ENCODE measurements at places on chromosomes 2 and 18.

- DNase-seq: peak; percentile 2
These were observed 34.2 kb downstream of the CERS6 start for GRCh38 chr2:168490015-168490874.

GRCh38 chr2:25082002-25082622 is 40.2 kb downstream of the EFR3B start:
- no peak for DNase-seq

GRCh38 chr2:176503776-176504175 is 234.5 kb downstream of the MTX2 start:
- DNase-seq: no peak

GRCh38 chr18:49666045-49666775 is 104.4 kb downstream of the LIPG start:
- DNase-seq: no peak

DNA sequence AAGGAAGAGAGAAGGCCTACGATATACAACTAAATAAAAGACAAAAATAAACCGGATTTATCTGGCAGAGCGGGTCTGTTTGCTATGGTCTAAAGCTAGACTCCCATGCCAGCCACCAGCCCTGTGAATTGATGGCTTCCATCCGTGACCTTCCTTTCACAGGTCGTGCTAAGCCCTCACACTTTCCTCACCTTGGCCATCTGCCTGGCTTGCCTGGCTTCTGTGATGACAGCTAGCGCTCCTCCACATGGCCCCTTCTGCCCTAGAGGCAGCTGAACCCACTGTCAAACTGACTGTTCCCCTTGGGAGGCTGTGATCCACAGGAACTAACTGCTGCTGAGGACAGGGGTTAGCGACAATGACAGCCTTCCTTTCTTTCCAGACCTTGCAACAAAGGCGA is 32.5 kb downstream of the GAREM1 start:
- no peak for DNase-seq

- no peak for DNase-seq
These were observed 149.3 kb downstream of the KLHL14 start for GRCh38 chr18:32623563-32623962.

DNA sequence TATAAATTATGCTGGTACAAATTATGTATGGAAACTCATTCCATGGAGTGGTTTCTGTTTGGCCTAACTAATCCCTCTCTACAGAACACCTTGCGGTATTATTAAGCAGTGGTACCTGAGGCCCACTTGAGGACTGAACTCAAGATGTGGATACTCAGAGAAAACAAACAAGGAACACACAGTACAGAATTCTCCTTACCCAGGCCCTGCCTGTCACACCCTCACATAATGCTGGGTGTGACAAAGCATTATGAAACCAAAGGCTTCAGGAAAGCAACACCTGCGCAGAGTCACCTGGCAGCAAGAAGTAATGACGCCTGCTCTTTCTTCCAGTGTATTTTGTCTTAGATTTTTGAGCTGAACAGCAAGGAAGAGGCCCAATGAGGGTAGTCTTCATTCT is 264.7 kb downstream of the PAX3 start:
- no peak for DNase-seq

DNA sequence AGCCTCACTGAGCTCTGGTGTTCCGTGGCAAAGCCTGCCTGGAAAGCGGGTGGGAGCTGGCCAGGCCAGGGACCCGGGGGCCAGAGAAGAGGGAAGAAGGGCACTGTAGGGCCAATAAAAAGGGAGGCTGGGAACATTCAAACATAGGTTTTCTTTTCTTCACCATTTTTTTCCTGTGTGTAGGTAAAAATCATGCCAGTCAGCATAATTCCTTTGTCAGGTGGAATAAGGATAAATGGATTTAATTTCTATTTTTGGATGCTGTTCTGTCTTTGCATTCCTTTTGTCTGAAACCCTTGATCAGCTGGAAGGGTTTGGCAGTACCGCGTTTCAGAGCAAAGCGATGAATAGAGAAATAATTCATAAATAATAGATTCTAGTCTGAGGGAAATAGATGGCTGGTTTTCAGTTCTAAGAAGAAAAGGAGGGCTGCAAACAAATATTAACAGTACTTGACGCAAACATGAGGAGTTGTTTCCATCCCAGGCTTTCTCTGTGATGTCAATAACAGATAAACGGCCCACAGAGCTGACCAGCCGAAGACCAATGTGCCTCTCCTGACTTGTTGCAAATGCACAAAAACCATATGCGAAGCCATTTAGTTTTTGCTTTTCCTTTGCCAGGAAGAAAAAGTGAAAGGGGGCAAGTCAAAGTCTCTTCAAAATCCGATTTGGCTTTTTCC is 384.4 kb downstream of the TSN start:
- DNase-seq: no peak

All from activated naive CD4-positive, alpha-beta T cell (primary cell).